ENCODE measurements at places on chromosomes 5 and 9.

- DNase-seq = no peak
Observed at GRCh38 chr9:116877072-116877471, 190.0 kb downstream of the TRIM32 start.

- no peak for DNase-seq
Observed at GRCh38 chr5:163861670-163862069, 356.3 kb downstream of the MAT2B start.

DNA sequence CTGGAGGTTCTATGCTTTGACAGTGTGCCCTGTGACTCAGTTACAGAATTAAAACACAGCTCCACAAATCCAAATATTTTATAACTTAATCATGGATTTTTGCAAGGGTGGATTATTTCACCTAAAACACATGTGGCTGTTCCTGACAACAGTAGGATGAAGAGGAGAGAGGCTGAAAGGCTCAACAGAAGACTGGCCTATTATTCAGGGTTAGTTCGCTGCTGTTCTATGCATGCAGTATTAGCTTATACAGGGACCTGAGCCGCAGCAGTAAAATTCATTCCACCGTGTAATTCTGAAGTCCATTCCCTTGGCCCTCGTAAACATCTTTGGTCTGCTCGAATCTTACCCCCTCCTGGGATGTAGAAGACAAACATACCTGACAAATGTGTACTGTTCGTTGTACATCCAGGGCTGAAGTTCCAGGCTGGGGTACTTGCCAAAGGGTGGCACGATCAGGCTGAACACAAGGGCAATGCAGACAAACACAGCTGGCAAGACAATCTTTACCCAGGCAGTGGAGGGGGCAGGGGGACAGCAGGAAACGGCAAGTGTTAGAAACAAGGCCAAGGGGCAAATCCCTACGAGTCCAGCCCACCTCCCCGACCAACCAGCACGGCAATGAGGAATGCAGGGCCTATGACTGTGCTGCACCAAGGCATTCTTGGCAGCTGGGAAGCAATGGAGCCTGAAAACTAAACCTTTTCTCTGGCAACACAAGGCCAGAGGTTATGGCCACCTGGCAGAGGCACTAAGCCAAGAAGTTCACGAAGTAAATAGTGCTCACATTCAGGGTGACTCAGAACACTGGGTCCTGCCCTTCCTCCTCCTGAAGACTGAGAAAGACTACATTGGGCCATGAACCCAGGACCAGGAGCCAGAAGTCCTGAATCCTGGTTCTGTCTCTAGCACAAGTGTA lies 46.8 kb downstream of the NIPSNAP3B start:
- DNase-seq = no peak

GRCh38 chr9:699396-699795 lies 142.1 kb upstream of the DMRT1 start:
- no peak for DNase-seq

GRCh38 chr9:99073985-99074901 lies 30.7 kb upstream of the TGFBR1 start:
- DNase-seq = no peak

DNA sequence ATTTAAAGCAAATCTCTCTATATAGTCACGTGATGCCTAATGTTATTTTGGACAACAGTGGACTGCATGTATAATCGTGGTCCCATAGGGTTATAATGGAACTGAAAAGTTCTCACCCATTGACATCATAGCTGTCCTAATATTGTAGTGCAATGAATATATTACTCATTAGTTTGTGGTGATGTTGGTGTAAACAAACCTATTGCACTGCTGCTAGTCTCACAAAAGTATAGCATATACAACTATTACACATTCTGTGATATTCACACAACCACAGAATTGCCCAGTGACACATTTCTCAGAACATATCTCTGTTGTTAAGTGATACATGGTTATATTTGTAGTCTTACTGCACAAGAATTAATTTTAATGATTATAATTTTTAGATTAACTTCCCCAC lies 37.7 kb downstream of the IPO11 start:
- no peak for DNase-seq

DNA sequence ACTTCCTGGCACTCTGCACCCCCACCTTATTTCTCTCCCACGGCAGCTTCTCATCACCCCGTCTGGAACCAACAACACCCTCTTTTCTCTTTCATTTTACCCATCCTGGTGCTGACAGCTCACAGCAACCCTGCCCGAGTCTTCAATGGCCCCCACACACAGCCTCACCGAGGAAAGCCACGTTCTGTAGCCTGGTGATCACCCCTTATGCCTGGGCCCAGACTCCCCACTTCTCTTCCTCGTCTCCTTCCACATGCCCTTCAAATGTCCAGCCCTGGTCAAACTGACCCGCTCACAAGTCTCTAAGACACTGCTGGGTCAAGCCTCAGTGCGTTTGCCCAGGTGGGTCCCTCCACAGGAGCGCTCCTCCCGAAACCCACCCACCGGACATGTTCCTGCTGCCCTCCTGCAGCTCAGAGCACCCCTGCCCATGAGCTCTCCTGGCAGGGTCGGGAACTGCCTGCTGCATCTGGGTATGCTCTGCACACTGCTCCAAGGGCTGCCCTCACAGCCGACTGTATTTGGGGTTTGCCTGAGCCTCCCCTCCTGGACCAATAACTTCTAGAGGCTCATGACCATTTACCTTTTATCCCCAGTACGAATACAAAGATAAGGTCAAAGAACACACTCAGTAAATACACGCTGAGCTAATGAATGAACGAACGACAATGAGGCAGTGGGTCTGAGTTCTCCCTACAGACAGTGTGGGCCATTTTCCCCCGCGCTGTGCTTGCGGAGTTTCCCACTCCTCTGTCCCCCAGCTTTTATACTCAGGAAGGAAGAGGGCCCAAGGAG lies 154.7 kb upstream of the PHYKPL start:
- no peak for DNase-seq

DNA sequence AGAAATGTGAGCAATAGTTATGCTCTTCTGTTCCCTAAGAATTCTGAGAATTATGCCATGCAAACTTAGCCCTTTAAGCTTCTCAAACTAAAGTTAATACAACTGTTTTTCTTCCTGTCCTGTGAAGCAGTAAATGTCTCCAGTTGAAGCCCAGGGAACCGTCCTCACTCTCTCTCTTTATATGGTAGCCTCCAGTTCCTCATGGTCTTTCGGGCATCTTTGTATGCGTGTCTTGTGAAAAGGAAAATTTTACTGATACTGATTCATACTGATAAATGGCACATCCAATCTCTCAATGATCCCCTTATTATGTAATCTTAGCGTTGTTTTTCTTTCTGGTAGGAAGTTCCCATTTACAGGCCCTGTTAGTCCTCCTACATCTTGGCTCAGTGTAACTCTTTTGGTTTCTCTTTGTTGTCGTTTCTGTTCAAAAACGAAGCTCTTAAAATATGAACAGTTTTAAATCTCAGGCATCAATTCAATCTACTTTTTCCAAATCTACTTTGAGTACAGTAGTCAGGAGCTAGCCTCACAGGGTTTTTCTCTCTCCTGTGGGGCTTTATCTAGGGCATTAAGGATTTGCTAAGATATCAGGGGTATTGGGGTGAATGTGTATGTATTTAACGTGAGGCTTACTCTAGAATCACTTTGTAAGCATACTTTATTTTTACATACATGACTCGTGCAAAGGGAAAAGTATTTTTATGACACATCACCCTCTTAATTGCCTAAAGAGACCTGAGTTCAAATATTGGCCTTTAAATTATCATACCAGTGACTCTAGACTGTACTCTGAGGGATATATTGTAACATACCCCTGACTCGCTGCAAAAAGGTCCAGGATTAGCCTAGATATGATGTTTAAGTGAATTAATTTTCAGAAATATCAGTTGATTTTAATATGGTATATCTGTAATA lies 258.0 kb downstream of the NR3C1 start:
- no peak for DNase-seq

DNA sequence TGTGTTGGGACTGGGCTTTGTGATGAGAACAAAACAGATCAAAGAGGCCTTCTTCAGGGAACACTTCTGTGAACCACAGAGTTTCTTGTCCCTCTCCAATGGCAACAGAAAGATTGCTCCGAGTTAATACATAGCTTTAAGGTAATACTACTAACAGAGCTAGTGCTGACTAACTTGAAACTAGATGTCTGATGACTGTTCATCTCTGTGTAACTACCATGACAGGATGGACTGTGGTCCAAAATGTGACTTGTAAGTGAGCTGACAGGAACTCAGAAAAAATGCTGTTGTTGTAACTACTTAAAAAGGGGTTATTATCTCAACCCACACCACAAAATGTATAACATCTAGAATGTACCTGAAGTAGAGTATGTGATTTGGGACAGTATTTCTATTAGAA lies 630.2 kb upstream of the DMAC1 start:
- DNase-seq = no peak

DNA sequence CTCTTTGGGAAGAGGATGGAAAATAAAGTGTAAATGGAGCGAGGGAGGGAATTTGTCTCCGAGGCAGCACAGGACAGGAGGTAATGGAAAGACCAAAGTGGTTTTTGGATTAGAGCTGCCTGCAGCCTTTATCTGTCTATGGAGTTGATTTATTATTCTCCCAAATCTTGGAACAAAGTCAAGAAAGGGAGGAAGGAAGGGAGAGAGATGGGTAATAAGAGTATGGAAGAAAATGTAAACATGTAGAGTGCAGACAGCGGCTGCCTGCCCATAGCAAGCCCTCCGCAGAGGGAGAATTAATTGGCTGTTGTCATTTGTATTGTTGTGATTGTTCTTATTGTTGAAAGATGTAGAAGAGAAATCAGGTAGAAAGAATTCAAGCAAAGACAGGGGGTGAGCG lies 15.7 kb downstream of the KCNIP1 start:
- DNase-seq = no peak

DNA sequence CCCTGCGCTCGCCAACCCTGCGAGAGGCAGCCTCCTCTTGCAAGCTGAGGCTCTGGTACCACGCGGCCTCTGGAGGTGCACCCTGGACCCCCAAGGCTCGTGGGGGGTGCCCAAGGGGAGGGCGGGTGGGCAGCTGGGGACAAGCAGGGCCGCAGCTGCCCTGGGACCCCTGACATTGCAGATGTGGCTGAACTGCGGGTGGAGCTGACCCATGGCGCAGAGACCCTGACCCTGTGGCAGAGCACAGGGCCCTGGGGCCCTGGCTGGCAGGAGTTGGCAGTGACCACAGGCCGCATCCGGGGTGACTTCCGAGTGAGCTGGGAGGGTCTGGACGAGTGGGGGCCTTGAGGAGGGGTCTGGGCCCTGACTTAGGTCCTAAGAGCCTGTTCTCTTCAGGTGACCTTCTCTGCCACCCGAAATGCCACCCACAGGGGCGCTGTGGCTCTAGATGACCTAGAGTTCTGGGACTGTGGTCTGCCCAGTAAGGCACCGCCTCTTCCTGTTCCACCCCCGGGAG lies 1.5 kb downstream of the MAMDC4 start:
- DNase-seq = no peak

Measured in T-helper 1 cell (primary cell).